ENCODE measurements at places on chromosomes 2 and 18.

- no peak for DNase-seq
Observed at GRCh38 chr2:883803-884748, 66.6 kb upstream of the SNTG2 start.

- DNase-seq, result peak; percentile 53
Observed at GRCh38 chr2:10614939-10615338, 74.8 kb downstream of the NOL10 start.

DNA sequence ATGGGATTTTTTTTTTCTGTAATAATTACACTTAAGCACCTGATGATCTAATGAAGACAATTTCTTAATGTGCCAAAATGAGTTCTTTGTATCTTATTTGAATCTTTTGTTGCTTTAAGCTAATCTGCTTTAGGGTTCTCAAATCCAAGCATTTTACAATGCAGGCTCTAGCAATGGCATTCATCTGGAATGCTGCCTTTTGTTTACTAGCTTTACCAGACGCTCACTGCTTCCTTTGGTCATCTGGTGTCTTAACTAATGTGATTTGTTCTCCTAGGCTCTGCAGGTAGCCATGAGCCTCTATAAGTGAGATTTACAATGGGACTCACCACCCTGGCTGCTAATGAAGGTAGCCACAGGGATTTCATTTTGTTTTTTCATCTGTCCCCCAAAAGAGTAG, 100.3 kb downstream of the GREB1L start:
- DNase-seq, result no peak

DNA sequence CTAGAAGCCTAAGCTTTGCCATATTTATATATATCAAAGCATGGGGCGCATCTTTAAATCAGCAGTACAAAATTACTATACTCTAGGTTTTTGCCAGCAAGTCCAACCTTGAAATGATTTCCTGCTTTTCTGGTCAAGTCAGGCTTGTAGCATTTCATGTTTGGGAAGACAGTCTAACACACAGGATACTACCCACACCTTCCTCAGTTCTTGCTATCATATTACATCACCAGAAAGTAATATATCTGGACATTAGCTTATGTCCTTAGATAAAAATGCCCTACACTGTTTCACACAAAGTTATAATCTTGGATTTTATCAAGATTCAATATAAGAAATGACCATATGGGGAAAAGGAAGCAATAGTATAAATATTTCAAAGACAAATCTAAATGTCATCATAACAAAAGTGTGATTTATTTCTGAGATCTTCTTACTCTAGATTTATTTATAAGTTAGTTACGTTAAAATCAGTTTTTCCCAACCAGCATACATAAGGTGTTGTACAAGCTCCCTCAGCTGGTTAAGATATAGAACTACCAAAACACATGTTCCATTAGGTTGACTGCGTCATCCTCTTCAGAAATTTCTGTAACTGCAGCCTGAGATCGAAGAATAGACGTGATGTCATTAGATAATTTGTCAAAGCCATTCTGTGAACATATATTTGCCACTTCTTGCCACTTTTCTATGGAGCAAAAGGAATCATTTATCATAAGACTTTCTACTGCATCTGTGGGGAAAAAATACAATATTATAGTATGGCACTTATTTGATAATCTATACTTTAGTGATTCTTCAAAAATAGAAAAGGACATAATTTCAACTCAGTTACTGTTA, 56.6 kb downstream of the CLHC1 start:
- peak; percentile 56 for DNase-seq

- DNase-seq, result no peak
Observed at GRCh38 chr2:219228911-219229304, 528 bp downstream of the ATG9A start.

- DNase-seq, result no peak
Observed at GRCh38 chr2:46538393-46538792, 59.0 kb downstream of the TMEM247 start.

- no peak for DNase-seq
Observed at GRCh38 chr2:42960002-42960841, 167.8 kb upstream of the HAAO start.

GRCh38 chr18:62717169-62717924, 2.0 kb downstream of the PHLPP1 start:
- DNase-seq, result peak; percentile 72

DNA sequence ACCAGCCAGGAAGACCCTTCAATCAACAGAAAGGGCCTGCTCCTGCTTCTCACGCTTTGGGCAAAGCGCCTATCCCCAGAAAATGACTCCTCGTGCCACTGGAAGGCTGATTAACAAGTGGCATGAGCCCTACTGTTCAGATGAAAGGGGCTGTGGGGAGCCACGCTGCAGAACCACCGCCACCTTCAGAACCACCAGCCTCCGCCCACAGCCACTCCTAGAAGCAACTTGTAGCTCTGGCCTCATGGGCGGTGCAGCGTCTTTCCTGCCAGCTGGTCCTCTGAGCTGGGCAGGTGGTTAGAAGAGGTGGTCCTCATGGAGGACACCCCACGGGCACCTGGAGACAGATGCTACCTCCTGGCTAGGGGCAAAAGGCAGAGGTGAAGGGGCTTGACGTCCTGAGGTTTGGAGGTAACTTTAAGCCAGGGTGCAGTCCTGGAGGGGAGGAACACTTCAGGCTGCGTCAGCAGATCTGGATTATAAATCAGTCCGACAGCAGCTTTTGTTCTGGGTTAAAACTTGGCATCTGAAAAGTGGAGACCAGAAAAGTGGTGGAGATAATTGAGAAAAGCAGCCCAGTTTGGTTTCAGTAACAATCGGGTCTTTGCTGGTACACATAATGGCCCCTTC, 861 bp upstream of the SEMA4C start:
- DNase-seq, result no peak

- no peak for DNase-seq
Observed at GRCh38 chr2:203352604-203353255, 24.5 kb downstream of the ABI2 start.

DNA sequence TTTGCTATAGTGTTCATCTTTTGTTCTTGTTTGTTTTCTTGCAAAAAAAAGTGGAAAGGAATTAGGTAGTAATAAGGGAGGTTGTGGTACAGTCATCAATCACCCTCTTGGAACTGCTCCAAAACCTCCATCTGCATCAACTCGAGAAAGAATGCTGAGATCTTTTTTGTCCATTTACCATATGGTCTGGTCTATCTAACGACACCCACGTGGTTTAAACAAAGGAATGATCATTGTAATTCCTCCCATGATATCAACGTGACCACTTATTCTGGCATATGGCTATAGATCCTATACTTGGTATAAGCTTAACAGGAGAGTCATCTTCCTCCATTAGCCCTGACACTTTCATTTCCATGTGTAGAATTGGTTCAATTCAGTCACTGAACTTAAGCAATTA, 1025.3 kb upstream of the NXPH2 start:
- no peak for DNase-seq

DNA sequence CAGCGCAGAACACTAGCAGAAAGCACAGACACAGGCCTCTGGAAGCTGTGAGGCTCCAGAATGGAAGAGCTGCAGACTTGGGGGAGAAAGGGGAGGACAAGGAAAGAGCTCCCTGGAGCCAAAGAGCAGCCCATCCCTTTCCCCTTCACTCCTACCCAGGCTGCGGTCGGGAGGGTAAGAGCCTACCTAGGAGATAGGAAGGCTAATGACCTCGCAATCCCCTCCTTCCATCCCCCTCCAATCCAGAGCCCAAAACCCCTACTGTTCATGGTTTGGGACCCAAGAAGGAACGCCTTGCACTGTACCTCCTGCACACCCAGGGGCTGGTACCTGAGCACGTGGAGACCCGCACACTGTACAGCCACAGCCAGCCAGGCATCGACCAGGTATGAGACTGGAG, 39.8 kb downstream of the LMAN2L start:
- DNase-seq, result no peak

DNA sequence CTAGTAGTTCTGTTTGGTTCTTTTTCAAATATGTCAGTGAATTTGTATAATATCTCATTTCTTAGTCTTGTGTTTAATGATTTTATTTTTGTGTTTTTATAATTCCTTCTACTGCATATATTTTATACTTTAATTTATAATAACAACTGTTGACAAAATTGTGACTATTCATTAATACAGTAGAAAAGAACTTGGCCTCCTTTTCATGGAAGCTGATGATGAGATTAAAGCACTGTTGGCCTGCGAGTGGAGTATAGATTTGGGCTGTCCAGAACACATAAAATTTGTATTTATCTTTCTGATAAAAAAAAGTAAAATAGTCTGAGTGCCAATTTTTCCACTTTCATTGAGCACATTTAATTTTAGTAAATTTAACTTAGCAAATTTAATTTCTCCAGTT, 12.1 kb downstream of the CFLAR start:
- no peak for DNase-seq

DNA sequence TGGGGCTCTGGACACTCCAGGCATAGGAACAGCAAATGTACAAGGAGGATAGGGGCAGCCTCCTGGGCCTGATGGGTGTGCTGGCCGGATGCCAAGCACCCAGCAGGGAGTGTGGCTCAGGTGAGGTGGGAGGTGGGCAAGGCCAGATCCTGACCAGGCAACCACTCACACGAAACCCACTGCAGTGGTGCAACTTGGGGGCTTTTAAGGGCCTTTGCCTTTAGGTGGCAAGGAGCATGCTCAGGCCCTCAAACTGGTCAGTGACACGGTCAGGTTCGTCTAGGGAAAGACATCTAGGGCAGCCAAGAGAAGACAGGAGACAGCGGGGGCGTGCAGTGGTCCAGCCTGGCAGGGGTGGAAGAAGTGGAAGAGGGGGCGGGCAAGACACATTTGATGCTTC, 18.4 kb upstream of the TEX51 start:
- DNase-seq, result no peak

- peak; percentile 30 for DNase-seq
Observed at GRCh38 chr2:43592443-43592842, 3.4 kb downstream of the THADA start.

DNA sequence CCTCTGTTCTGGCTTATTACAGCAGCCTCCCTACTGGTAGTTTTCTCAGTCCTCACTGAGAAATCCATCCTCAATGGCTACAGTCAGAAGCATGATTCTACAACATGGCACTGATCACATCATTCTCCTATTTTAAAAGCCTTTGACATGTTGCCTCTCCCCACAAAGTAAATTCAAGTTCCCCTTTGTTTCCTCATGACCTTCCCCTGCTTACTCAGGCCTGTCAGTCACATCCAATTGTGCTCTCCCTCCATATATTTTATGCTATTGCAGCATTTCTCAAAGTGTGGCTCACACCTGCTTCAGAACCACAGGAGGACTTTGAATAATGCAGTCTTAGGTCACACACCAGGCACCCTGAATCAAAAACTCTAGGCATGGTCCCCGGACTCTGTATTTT, 124.6 kb downstream of the SPOPL start:
- no peak for DNase-seq

- DNase-seq, result no peak
Observed at GRCh38 chr2:126888046-126888445, 10.6 kb upstream of the TEX51 start.

DNA sequence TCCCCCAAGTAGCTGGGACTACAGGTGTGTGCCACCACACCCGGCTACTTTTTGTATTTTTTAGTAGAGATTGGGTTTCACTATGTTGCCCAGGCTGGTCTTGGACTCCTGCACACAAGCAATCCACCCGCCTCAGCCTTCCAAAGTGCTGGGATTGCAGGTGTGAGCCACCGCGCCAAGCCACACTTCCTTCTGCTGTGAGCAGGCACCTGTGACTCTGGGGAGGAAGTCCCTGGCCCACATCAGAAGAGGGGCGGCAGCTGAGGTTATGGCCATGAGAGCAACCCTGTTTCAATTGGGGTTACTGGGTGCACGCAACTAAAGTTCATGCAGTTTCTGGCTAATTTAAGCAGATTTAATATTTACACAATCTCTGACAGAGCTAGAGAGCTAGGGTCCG, 91.0 kb downstream of the PLB1 start:
- DNase-seq, result no peak

DNA sequence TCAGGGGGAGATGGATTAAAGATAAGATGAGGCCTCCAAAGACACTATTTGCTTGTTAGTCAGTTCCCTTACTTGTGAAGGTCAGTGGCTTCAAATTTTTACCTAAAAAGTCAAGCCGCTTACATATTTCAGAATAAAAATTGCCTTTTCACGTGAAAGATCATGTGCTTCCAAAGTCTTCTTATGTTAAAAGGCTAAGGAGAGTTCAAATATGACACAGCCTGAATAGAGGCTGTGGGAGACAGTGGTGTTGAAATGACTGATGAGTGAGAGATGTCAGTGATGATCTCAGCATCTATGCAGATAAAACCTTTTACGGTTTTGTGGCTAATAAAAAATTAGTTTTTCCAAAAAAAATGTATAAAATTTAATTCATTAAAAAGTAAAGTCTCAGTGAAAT, 40.5 kb downstream of the UPP2 start:
- no peak for DNase-seq

DNA sequence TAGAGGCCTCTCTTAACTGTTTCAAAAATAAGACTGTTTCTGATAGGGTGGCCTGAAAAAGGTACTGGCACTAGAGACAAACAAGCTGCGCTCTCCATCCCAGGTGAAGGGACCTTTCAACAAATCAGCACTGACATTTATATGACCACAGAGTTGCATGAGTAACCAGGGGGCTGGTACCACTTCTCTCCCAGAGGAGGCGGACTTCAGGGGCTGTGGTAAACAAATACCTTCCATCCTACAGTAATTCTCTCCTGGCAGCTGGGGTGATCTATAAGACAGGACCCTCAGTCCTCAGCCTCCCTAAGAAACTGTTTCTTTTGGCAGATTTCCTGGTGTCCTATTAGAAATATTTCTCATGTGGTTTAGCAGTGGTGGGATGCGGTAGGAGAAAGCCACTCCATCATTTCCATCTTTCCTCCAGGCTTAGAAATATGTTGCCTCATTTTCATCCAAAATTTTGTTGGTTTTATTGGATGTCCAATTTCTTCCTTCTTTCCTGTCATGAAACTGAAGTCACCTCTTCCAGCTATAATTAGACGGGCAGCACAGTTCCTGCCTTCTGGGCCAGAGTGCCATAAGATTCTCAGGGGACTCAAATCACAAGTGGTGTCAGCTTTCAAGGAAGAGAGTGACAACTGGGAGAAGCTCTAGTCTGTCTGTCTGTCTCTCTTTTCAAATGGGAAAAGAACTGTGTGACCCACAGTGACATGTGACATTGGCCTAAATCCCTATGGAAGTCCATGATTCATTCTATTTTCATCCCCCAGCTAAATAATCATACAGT, 96.4 kb downstream of the CYRIA start:
- DNase-seq, result no peak

DNA sequence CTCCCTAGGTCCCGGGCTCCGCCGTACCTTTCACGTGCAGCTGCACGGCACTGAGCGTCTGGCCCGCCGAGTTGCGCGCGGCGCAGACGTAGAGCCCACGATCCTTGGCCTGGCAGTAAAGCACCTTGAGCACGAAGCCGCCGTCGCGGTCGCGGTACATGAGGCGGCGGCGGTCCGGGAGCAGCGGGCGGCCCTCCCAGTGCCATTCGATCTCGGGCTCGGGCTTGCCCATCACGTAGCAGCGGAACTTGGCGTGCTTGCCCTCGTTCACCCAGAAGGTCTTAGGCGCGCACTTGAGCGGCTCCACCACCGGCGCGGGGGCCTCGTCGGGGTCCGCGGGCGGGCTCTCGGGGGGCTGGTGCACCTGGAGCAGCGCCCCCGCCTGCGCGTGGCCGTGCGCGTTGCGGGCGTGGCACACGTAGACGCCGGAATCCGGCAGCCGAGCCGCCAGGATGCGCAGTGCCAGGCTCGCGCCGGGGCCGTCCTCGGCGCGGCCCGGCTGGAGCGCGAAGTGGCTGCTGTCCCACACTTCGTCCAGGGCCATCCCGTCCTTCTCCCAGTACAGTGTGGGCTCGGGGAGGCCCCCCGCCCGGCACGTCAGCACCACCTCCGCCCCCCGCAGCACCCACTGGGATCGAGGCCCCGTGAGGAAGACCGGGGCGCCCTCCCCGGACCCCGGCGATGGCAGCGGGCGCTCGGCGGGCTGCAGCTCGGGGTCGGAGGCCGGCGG, 980 bp downstream of the OBSL1 start:
- DNase-seq, result no peak

Data from HFFc6 (cell line).